ENCODE measurements at places on chromosomes 1 and 21.

- no peak for DNase-seq
These were observed 15.4 kb downstream of the COL18A1 start for GRCh38 chr21:45420061-45421041.

GRCh38 chr1:57615956-57616355, 192.1 kb upstream of the DAB1 start:
- DNase-seq = no peak

- no peak for DNase-seq
These were observed 18.7 kb downstream of the NDC1 start for GRCh38 chr1:53819387-53819786.

- DNase-seq = no peak
These were observed 375.1 kb downstream of the NPHP4 start for GRCh38 chr1:5617179-5617520.

- no peak for DNase-seq
These were observed 253.2 kb downstream of the PTPRC start for GRCh38 chr1:198892065-198892464.

Measured in GM12865 (cell line).